ENCODE measurements at places on chromosomes 2 and 18.

DNA sequence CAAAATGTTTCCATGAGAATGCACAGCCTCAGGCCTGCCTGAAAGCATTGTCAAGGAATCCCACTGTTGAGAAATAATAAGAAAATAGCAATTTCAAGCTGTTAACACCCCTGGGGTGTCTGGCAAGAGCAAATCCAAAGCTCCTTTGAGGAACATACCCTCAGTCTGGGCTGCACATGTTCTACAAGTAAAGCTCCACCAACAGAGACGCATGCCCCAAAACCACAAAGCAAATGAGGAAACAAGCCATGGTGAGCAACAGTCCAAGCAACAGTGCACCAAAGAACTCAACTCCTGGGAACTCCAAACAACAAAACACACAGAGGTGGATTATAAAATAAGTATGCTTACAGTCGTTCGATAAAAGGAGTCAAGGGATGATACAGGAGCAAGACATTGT, 40.3 kb downstream of the CYP27C1 start:
- no peak for DNase-seq

DNA sequence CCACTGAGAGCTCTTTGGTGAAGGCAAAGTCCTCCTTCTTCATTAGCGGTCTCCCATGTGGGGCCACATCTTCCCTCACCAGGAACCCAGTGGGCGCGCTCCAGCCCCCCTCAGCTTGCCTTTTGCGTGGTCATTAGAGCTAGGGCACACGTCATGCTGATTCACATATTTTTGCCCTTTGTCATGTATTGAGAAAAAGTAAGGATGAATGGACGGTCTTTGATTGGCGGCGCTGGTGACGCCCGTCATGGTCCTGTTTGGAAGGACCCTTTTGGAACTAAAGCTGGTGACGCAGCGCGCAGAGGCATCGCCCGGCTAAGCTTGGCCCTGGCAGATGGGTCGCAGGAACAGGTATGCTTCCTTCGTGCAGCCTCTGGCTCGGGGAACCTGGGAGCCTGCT, 3.1 kb downstream of the SLC14A1 start:
- no peak for DNase-seq

DNA sequence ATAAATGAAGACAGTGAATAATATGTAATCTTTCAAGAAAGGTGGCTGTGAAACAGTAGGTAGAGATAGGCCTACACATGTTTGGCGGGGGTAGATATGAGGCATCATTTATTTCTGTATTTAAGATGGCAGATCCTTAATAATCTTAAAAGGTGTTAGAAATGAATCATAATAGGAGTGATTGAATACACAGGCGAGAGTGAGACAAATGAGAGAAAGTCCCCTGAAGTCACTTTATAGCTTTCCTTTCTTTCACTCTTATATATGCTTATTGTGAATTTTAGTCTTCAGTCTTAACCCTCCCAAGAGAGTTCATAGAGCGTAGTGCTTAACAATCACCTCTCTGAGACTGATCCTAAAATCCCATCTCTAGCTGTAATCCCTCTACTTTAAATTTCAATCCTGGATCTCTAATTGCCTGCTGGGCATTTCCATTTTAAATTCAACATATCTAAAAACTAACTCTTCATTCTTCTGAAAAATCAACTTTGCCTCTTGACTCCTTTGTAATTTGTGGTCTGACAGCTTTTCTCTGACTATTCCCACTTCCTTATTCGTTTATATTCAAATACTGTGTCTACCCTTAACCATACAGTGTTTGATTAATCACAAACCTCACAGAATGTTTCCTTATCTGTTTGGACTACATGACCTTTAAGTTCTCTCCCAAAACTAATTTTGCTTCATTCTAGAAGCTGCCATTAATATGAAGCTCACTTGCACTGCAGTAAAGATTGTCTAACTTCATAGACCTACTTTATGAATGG, 463.7 kb upstream of the FSIP2 start:
- DNase-seq: no peak

GRCh38 chr18:62450546-62451410, 72.0 kb upstream of the ZCCHC2 start:
- peak; percentile 17 for DNase-seq

DNA sequence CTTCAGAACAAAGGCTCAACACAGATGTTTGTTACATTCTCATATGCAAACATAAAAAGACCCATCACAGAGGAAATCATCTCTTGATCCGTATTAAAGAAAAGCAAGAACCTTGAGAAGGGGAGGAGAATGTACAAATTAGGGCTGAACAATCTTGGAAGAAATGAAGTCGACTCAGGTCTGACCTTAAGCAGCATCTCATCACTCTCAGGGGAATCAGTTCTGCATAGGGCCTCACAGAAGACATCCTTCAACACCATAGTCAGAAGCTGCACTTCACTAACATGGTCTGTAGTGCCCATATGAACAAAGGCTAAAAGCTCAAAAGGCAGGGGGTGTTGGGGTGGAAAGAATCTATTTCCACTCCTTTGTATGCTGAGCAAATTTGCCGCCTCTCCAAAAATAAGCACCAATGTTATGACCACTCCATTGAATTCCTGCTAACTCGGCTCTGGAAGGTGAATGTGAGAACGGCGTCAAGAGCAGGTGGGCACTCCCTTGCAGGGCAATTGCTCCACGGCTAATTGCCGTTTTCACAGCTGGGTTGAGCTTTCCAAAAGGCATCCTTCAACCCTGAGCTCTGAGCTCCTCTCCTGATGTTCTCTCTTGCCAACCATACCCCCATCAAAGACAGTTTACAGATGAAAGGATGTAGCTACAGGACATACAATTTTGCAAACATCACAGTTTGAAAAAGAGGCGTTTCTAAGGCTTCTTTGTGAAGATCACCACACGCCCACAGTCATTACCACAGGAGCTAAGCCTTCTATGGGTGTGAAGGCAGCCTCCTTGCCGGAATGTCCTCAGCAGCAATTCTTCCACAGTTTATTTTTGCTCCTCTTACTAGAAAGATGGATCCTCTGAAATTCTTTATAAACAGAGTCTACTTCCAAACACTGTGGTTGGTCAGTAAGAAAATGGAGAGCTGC, 10.0 kb downstream of the KLF7 start:
- peak; percentile 46 for DNase-seq

GRCh38 chr2:236840215-236840614, 245.5 kb upstream of the COPS8 start:
- no peak for DNase-seq

DNA sequence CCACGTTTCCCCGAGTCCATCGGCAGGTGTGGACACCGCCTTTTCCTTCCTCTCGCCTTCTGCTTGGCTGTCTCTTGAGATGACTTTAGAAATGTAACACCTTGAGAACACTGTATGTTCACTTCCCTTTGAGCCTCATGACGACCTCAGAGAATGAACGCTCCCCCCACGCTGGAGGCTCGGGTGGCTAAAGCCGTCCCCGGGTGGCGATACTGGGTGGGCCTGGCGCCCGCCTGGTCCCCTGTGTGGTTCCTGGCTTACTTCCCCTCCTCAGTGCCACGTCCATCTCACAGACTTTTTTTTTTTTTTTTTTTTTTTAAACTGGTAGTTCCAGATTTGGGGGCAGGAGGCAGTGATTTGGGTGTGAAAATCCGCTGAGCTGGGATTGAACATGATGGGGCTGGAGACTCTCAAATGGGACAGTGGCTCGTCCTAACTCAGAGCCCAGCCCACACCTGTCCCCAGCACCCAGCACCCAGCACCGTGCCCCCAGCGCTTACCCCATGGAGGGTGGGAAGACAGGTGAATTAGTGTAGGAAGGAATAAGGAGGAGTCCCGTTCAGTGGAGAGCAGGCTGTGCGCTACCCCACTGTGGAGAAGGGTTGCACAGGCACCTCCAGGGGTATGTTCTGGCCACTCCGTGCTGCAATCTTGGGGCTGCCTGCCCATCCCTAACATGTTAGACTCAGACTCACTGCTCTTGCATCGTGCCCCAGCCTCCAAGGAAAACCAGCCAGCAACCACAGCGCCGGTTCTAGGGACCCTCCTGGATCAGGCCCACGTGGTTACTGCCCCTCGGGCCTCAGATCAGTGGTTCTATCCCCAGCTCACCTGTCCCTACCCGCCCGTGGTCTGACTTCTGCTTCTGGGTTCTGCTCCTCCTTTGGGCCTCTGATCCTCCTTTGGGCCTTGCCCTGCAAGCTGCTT, 174.0 kb downstream of the ASB1 start:
- DNase-seq: no peak

- no peak for DNase-seq
These were observed 32.8 kb downstream of the LPIN2 start for GRCh38 chr18:2979871-2980790.

GRCh38 chr2:172710584-172711047, 25.0 kb upstream of the RAPGEF4 start:
- no peak for DNase-seq

DNA sequence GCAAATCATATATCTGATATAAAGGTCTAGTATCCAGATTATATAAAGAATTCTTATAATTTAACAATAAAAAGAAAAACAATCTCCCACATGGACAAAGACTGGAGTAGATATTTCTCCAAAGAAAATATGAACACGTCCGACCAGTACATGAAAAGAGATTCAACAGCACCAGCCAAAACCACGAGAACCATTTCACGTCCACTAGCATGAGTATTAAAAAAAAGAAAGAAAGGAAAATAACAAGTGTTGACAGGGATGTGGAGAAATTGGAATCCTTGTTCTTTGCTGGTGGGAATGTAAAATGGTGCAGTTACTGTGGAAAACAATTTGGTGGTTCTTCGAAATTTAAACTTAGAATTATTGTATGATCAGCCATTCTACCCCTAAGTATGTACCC, 432.7 kb upstream of the TRIB2 start:
- DNase-seq: no peak

DNA sequence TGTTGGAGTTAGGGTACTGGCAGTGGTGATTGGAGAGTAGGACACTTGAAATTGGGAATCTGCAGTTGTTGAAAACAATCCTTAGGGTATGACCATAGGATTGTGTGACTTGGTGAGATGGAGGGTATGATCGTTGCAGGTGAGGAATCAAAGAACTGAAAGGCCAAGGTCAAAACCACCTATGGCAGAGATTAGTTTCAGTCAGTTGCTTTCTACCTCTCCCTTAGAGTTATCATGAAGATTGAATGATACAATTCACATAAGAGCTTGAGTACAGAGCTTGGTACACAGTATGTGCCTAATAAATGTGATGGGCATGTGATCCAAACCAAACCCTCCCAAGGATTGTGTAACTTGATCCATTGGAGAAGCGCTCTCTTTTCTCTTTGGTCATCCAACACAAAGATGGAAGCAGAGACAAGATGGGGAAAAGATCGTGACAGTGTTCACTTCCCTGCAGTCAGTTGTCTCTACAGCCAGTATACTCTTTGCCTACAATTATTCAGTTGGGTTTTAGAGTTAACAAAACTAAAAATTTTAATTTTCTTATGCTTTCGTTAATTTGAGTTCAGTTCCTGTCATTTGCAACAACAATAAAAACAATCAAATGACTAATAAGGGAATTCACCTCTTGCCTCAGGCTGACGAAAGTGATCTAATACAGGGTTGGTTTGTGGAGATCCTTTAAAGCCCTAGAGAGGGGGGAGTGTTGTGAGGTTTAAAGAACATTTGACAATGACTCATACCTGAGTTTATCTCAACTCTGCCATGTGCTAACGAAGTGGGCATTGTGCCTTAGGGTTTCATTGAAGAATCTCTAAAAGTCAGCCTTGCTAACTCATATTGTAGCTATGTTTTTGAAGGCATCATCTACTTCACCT, 14.8 kb upstream of the SMAD2 start:
- no peak for DNase-seq

GRCh38 chr2:105407946-105408743, 9.3 kb upstream of the FHL2 start:
- no peak for DNase-seq

DNA sequence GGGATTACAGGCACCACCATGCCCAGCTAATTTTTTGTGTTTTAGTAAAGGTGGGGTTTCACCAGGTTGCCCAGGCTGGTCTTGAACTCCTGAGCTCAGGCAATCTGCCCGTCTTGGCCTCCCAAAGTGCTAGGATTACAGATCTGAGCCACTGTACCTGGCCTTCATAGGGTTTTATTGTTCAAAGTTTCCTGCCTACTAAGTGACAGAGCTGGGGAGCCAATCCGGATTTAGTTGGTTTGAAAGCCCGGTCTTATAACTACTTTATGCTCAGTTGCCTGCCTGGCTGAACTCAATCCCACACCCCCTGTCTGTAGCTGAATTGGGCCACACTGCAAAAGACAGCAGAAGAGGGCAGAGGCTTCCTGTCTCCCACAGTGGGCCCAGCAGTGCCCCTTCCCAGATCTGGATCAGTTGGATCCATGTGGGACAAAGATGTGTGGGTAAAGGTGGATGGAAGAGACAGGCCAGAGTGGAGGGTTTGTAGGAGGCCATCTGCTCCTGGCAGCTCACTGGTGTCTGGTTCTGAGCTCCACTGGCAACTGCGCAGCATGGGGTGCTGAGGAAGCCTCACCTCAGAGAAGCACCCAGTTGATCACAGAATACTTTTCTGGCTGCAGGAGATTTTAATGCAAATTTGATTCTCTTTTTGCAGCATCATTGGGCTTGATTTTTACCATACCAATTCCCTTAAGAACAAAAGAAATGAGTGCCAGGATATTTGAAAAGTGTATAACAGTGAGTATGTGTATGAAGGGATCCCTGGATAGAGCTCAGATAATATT, 144.9 kb downstream of the DDX1 start:
- DNase-seq: no peak
